DMS 273 treated with DMSO at 0.1 percent for 48 hours (cell line): ENCODE measurements at places on chromosomes 7 and 10.

DNA sequence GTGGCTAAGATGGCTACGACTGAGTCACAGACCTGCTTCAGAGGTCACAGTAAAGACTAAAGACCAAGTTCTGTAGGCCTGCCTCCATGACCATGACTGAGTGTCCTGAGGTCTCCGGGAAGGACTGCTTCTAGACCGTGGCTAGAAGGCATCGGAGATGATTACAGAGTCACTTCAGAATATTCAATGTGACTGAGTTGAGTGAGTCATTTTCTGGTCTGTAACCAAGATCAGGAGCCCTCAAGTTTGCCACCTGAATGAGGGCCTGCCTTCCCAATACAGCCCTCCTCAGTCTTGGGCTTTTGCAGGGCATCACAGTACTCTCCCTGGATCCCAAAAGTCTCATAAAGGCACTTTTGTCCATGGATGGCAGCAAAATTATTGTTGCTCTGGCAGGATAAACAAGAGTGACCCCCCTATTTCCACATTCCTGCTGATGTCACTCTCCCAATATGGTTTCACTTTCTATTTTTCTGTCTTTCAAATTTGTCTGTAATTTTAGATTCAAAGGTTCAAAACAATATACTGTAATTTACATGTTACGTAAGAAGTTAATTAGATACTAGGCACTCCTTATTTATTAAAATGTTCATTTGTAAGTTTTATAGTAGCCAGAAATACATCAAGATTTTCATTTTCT lies 47.7 kb upstream of the ZNF92 start:
- DNase-seq = no peak

DNA sequence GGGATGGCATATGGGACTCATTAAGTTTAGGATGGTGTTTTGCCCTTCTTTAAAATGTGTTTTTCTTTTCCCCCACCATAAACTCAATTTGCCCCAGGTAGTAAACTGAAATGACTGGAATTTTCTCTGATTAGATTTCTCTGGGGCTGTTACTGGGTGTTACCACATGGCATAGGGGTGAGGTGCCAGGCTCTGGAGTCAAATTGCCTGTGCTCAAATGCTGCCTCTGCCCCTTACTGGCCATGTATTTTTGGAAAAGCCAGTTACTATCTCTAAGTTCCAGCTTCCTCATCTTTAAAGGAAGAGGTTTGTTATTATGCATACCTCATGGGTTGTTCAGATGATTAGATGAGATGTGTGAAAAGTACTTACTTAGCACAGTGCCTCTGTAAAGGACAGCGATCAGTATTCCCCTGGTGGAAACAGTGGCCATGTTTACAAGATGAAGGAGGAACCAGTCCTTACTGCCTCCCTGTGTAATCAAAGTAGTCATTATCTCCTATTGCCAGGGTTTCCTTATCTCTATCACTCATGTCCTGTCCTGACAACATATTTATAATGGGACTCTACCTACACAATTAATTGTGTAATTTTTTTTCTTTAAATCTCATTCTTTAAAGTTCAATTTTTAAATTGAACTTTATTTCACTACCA lies 352.0 kb downstream of the KCNMA1 start:
- DNase-seq = no peak

DNA sequence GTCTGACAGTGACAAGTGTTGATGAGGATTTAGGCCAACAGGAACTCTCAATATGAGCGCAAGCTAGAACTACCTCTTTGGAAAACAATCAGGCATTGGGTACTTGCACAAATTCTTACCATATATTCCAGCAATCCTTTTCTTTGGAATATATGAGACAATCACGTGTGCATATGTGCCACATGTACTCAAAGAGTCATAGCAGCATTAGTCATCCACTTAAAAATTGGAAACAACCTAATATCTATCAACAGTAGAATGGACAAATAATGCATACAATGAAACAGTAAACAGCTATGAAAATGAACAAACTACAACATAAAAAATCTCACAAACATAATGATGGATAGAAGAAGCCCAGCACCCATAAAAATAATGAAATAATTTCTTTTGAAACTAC lies 179.7 kb downstream of the GLI3 start:
- DNase-seq = no peak

DNA sequence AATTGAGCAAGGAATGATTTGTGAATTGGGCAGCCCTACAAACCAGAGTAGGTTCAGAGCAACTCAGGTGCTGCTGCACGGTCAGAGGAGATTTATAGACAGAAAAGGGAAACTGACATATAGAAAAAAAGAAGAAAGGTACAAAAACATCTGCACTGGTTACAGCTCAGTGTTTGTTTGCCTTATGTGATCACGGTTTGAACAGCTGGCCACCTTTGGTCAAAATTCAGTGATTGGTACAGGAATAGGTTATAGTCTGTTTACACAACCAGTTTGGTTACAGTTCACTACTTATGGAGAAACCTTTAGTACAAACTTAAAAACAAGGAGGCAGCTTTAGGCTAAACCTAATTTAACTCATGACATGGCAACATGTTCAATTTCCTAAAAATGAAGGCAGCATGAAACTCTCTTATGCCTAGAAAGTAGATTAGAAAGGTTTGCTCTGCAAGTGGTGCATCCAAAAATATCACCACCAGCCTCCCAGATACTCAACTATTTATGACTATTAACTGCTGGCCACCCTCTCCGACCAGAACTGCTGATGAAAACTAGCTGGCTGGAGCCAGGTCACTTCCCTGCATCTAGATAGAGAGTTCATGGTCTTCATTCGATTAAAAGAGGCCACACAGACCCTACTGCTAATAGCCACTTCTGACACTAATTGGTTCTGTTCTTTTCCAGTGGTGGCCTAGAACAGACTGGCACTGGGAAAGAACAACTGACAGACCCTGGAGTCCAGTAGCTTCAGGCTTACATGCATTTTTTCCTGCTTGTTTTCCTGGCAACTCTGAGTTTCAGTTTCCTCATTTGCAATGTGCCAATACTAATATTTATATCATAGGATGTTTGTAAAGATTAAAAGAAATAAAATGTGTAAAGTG lies 548.0 kb downstream of the CCSER2 start:
- DNase-seq = no peak

DNA sequence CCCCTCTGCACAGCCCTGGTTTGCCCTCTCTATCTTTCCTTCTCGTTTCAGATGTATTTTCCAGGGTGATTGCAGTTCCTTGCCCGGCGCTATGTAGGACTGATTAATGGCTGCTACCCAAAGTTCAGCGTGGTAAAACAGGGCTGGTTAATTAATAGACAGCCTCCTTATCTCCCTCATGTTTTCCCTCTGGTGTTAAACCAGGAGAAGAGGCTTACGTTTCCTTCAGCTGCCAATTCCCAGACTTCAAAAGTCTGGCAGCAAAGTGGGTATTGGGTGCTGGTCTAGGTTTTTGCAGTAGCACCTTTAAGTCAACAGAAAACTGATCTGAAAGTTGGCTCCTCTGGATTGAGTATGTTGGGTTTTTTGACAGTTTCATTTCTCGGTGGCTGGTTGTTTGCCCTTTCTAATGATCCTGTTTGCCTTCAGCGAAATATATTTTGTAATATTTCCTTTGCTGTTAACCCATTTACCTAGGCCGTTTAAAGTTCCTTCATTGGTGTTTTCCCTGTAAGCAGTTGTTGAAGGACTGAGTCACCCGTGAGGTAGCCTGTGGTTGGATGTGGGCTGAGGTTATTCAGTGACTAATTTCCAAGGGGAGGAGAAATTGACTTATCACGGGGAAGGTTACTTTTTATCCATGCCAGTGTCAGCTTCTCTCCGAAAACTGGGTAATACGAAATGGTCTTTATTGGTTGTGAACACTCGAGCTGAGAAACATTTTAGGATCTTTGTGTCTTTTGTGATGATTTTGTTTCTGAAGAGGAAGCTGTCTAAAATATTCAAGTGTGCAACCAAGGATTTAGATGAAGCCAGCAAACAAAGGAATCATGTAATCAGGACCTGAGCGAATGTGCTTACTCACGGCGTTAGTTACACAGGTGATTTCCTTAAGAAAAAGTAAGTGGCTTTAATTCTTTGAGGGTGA lies 257.2 kb downstream of the KIAA1217 start:
- DNase-seq = peak; percentile 41

- DNase-seq = peak; percentile 32
Observed at GRCh38 chr7:123154231-123154860, 45.4 kb downstream of the SLC13A1 start.

DNA sequence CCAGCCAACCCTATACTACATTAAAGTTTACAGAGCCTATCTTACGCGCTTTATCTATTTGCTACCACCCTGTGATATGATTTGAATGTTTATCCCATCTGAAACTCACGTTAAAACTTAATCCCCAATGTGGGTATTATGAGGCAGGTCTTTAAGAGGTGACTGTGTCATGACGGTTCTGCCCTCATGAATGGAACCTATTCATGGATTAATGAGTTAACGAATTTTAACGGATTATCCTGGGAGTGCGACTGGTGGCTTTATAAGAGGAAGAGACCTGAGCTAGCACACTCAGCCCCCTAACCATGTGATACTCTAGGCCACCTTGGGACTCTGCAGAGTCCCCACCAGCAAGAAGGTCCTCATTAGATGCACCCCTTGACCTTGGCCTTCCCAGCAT lies 37.8 kb downstream of the SRPK2 start:
- no peak for DNase-seq

GRCh38 chr10:69842020-69842419 lies 40.3 kb downstream of the COL13A1 start:
- no peak for DNase-seq

DNA sequence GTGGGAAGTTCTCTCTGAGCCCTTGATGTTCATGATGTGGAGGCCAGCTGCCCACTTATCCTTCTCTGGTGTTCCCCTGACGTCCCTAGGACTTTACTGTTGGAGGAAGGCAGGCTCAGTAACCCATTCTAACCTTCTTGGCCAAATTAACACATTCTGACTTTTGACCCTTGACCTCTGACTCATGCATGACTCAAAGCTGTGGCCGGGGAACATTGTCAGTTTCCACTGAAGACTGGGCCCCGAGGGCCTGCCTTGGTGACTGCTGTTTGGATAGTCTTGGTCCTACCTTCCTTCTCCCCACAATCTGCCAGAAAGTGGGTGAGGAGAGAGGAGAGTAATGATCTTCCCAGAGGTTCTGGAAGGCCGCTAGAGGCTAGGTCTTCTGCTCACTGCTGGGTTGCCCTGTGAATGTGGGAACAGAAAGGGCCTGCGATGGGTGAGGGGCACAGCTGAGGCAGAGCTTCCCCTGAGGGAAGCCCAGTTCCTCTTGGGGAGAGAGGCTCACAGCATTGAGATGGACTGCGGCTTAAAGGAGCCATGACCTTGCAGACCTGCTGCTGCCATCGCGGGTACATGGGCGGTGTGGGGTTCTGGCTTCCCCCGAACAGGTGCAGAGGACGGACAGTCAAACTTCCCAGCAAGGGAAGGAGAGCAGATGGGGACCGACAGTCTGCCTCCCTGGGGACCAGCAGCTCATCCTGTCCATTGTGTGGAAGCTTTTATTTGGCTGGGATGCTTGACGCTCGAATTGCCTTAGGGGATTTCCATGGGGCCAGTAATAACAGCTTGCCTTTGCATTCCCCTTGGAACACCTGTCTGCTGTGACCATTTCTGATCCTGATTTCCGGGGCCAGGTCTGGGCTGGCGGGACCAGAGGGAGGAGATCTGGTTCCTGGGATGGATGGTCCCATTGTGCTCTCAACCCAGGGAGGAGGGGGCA lies 43.8 kb downstream of the ADAMTS14 start:
- DNase-seq = no peak
